ENCODE measurements at places on chromosomes 7 and 10.

DNA sequence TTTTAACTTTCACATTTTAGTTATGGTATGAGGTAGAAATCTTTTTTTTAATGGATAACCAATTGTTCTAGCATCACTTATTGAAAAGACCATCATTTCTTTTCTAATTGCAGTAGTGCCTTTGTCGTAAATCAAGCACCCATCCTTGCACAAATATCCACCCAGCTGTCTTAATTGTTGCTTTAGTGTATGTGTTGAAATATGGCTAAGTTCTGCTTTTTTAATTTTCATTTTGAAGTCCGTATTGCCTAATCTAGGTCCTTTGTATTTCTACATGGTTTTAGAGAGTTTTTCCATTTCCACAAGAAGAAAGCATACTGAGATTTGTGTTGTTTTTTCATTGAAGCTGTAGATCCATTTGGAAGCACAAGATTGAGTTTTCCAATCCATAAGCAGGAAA lies 259.6 kb upstream of the SEMA3E start:
- no peak for ATAC-seq

- no peak for ATAC-seq
Observed at GRCh38 chr7:129108581-129108980, 35.9 kb upstream of the TSPAN33 start.

DNA sequence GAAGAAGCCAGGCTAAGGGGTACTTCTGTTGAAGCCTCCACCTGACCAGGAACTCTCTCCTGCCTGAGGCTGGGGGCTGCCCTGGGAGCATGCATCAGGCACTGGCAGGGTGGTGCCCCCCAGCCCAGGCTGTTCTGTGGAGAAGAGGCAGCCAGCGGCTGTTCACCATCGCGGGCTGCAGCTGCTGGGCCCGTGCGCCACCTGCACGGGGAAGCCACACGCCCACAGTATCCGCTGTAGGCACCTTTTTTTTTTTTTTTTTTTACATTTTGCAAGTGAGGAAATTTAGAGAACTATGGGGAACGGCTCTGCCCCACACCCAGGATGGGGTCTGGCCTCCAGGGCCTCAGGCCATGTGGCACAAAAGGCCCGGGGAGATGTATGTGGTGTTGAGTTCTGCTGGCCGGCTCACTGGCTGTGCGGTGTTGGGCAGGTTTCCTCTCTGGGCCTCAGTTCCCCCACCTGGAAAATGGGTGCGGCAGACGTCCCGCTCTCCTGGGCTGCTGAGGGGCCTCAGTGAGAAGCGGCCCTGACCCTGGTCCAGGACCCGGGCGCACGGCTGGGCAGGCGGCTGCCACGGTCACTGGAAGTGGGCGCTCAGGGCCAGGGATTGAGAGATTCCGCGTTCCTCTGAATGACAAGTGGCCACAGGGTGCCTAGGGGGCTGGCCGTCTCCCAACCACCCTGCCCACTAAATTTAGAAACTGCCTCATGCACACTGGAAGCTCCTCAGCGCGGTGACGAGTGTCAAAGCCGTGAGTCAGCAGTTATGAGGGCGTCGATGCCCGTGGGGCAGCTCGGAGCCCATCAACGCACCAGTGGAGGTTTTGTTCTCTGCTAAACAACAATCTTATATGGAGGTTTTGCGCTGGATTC lies 8.8 kb upstream of the INTS1 start:
- ATAC-seq = peak; percentile 96

- ATAC-seq = peak; percentile 92
Observed at GRCh38 chr10:87850742-87851205, 12.6 kb downstream of the KLLN start.

DNA sequence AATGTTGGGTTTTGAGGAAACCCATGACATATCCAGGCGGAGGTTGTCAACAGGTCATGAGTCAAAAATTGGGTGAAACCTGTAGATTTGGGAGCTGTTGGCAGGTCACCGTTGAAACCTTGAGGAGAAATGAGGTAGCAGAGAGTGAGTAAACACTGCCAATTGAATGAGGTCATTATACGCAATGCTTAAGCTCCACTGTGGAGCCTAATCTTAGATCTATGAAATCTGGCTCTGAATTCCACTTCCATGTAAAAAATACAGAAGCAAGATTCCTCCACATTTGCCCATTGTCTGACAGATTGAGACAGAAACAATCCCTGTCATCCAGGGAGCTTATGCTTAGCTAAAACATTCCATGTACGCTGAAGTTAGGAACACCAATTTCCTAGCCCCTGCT lies 76.0 kb upstream of the IL6 start:
- ATAC-seq = no peak

DNA sequence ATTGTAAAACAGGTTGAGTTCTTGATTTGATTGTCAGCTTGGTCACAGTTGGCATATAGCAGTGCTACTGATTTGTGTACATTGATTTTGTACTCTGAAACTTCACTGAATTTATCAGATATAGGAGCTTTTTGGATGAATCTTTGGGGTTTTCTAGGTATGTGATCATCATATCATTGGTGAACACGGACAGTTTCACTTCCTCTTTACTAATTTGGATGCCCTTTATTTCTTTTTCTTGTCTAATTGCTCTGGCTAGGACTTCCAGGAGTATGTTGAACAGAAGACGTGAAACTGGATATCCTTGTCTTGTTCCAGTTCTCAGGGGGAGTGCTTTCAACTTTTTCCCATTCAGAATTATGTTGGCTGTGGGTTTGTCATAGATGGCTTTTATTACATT lies 86.9 kb downstream of the EXOC4 start:
- ATAC-seq = no peak

- ATAC-seq = no peak
Observed at GRCh38 chr10:27138277-27138676, 15.9 kb downstream of the YME1L1 start.

- ATAC-seq = no peak
Observed at GRCh38 chr7:3028071-3028757, 15.5 kb downstream of the CARD11 start.

DNA sequence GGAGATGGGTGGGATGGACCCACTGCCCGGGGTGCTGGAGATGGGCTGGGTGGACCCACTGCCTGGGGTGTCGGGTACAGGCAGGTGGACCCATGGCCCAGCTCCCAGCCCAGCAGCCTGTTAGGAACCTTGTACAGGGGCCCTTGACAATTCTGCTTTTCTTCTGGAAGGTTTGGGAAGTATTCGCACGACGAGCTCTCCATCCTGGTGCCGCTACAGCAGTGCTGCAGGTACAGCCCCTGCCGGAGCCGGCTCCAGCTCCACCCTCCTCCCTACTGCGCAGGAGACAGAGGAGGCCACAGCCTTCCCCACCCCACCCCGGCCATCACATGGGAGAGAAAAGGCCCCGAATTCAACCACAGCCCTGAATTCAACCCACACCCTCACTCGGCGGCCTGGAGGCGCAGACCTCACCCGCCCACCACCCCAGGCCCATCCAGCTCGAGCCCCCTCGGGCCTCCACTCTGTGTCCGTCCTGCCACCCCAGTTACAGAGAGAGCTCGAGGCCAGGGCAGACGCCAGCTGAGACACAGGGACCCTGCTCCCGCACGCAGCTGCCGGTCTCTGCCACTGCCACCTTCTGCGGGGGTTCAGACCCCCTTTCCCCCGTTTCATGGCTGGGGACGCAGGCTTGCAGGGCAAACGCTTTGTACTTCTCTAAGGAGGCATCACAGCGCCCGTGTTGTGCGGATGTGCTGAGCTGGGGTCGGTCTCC lies 31.3 kb upstream of the FOXL3 start:
- ATAC-seq = no peak

DNA sequence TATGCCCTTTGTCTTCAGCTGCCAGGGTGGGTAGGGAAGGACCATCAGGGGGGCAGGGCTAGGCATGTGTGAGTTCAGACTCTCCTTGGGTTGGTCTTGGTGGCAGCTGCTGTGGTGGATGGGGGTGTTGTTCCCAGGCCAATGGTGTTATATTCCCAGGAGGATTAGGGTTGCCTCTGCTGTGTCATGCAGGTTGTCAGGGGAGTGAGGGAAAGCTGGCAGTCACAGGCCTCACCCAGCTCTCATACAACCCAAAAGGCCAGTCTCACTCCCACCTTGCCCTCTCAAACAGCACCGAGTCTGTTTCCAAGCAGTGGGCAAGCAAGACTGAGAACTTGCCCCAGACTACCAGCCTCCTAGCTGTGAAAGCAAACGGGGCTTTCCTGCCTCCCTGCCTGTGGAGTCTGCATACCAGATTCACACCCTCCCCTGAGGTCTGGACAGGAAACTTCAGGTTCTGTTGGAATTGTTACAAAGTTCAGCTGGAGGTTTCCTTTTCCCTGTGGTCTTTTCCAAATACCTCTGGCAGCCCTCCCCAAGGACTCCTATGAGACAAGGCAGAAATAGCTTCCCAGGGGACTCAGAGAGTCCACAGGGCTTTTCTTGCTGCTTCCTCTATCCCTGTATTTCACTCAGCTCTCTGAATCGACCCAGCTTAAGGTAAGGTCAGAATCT lies 1.4 kb downstream of the HYAL4 start:
- no peak for ATAC-seq

DNA sequence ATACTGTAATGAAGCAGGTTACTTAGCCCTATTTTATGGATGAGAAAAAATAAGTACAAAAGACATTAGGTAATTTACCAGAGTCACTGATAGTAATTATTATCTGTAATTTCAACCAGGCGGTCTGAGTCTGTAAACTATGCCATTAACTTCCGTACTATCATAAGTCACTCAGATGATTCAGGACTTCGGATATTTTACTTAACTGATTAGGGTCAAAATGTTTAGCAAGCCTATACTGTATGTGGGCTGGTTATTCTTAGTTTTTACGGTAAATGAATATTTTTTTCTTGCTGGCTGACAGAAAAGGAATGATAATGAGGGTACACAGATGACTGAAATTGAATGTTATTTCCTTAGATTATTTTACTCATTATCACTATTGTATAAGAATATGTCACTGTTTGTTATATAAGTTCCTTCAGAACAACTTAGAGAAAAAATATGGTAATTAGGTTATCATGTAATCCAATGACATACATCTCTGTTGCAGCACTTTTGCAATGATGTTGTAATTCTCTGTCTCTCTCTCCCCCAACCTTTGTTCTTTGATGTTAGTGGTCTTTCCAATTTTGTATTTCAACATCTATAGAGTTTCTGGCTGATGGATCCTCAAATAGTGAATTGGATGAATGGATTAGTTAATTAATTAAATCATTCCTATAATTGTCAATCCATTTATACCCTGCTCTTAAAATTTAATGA lies 165.6 kb downstream of the ZEB1 start:
- no peak for ATAC-seq

DNA sequence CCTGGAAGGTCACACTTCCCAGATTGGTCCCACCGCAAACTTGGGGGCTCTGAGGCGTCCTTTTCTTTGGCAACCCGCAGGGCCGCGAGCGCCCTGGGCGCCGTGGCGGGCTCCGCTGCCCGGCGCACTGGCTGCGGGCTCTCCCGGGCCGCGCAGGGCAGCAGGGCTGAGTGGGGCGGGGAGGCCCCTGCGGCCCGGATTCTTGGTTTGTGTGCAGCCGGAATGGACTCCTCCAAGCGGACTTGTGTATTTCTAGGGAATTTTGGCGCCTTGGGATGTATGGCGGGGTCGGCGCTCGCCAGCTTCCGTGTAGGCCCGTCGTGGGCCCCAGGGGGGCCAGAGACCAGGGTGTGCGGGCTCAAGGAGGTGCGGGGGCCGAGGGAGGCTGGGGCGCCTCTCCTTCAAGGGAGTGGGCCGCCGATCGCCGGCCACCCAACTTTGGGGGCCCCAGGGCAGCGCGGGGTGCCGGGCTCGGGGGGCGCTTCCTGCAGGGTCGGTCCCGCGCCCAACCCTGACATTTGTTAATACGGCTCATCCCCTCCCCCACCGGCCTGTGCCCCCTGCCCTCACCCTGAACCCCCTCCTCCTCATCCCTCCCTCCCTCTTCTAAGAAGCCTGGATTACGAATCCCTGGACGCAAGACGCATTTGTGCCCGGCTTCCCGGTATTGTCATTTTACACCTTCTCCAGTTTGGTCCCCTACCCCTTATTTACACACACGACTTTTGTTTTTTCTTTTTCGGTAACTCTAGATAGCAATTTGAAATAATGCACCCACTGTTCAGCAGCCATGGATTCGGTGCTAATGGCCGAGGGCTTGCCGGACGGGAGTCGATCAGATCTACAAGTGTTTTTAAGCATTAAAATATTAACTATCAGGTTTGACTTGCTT lies 2.5 kb downstream of the TCF7L2 start:
- ATAC-seq = peak; percentile 5
